ENCODE measurements at places on chromosomes 5 and 9.

GRCh38 chr9:112601636-112602035, 115.0 kb downstream of the KIAA1958 start:
- DNase-seq = no peak

DNA sequence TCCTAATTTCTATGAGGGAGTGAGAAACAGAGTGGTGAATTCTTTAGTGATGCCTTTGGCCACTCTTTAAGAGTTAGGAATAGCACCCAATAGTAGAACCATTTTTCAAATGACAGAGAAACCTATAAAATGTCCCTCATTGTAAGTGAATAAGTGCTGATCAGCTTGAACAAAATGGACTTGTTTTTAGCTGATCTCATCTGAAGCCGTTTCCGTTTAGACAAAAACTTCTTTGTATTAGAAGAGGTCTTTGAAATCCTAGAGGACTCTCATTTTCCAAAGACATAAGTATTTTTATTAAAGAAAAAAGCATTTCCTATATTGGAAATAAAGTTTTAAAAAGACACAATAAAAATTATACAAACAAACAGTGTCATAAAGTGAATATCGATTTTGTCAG, 273.9 kb downstream of the ARHGEF28 start:
- DNase-seq = no peak

GRCh38 chr5:73814233-73814846, 188.3 kb downstream of the ARHGEF28 start:
- DNase-seq = no peak

GRCh38 chr5:3385991-3386519, 209.6 kb upstream of the IRX1 start:
- no peak for DNase-seq

DNA sequence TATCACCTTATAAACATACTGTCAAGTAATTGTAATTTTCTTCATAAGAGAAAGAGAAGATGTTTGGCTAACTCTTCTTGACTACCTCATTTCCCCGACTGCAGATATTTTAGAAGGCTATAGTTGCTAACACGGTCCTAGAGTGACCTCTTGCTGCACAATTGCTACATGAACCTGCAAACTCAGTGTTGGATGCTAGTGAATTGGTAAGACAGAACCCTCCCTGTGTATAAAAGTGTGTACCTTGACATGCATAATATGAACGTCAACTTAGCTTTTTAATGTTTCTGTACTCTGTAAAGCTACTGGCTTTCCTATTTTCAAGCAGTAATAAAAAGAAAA, 46.7 kb upstream of the CER1 start:
- no peak for DNase-seq

GRCh38 chr5:178206166-178207101, 2.1 kb downstream of the HNRNPAB start:
- DNase-seq = peak; percentile 17

GRCh38 chr5:151896031-151896691, 28.5 kb downstream of the GLRA1 start:
- no peak for DNase-seq

DNA sequence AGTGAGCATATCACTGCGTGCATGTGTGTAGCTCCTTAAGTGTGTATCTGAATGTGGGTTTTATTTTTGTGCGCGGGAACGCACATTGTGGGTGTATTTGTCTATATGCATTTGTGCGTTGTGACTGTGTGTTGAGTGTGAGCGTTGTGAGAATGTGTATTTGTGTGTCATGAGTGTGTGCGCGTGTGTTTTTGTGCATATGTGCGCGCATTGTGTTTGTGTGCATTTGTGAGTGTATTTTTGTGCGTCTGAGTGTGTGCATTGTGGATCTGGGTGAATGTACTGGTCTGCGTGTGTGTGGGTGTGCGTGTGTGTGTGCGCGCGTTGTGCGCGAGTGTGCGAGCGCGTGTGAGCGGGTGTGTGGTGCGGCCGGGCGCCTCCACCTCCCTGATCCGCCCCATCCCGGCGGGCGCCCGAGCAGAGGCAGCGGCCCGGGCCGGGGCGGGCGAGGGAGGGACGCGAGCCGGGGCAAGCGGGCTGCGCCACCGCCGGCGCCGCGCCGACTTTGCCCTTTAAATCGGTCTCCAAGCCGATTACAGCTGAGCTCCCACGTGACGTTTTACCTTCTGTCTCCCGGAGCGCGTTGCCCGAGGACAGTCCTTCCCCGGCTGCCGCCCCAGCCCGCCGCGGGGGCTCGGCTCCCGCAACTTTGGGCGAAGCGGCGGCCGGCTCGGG, at the start of gene RASGRF2:
Gene RASGRF2 (plus strand): TSS at position 596 of the 675 bp plus-strand sequence. CDS start 376 bp downstream, outside the sequence.
- DNase-seq = peak; percentile 62

GRCh38 chr9:114720086-114720676, 38.2 kb upstream of the TEX48 start:
- no peak for DNase-seq

DNA sequence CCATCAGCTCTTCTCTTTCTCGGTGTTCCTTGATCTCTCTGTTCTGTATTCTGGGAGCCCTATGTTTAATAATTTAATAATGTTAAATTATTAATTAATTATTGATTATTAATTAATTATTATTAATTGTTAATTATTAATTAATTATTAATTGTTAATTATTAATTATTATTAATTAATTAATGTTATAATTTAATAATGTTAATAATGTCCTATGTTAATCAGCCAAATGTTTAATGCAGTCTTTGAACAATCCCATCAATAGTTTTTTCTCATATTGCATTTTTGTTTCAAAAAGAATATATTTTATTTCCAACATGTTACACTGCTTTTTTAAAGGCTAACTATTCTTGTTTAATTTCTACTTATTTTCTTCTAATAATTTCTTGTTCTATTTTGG, 26.2 kb downstream of the MGAT1 start:
- DNase-seq = no peak

GRCh38 chr9:21674894-21675293, 127.5 kb upstream of the MTAP start:
- no peak for DNase-seq

- DNase-seq = no peak
Observed at GRCh38 chr5:112555691-112556090, 136.6 kb upstream of the EPB41L4A start.

DNA sequence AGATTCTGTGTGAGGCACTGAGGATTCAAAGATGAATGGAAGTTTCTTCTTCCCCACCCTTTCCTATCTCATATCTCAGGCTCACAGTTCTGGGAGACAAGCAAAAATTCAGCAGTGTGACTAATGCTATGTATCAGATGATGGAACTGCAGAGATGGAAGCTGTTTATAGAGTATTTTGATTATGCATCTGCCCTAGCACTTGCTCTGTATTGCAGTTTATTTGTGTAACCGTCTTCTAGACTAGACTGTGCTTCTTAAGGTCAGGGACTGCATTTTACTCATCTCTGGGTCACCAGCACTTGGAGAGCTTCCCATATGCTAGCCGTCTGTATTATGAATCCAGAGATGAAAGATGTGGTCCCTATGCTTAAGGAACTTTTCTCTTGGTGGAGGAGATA, 12.6 kb downstream of the CAVIN4 start:
- no peak for DNase-seq

GRCh38 chr5:30034870-30035269, 1158.6 kb upstream of the CDH6 start:
- DNase-seq = no peak

DNA sequence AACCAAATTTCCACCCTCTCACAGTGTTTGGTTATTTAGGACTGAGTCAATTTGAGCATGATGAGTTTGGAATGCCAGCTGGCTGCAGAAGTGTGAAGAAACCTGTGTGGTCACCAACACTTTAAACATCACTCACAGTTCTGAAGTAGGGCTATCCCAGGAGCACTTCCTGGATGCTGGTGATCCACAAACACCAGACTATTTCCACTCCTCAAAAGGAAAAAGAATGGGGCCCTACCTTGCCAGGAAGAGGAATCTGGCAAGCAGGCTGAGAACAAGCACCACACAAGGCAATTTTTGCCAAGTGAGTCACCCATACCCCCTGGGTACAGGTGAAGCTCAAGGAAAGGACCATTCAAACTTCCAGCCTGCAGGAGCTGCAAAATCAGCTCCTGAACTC, 294.2 kb upstream of the PTGER4 start:
- no peak for DNase-seq

DNA sequence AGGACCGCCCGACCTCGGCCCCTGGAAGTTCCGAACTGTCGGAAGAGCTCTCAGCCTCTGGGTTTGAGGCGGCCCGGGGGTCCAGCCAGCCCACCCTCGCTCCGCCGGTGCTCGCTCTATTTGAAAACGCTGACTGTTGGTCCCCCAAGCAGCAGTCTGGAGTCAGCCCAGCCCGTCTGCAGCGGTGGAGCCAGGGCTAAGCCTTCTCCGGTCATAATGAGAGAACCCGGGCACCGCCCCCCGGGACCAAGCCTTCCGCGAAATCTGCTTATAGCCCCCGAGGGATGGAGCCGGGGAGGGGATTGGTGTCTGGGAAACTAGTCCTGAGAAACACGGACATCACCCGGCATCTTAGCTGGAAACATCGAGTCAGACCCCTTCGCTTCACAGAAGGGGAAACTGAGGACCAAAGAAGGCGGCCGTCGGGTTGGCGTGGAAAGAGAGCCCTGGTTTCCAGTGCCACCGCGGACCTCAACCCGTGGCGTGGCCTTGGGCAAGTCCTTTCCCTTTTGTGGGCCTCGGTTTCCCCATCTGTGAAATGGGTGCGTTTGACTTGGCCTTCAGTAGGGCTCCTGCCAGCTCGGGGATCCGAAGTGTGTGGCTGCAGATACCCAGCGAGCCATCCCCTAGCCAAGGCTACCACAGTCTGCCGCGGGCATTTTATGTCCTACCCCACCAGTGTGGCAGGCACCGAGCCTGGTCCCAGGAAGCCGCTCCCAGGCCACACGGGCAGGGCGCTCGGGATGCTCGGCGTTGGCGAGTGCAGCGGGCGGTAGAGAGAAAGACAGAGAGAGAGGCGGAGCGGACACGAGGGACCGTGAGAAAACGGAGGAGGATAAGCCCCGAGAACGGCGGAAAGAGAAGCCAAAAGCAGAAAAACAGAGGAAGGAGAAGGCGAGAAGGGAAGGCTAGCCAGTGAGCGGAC, 857 bp downstream of the ADAM19 start:
- peak; percentile 19 for DNase-seq

DNA sequence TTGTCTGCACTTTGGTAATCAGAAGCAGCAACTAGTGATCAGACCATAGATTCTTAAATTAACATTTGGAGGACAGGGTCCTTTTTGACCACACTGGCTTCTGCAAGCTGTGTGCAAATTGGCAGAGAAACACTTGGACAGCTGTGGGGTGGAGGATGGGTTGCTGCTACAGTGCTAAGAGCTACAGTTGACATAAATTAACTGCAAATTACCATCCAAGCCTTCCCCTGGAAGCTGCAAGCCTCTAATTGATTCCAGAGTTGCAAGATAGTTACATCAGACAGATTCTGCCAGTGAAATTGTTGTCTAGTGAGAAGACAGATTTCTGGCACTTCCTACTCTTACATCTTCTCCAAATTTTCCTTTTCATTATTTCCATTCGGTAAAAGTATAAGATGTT, 517.7 kb downstream of the DIRAS2 start:
- DNase-seq = no peak

DNA sequence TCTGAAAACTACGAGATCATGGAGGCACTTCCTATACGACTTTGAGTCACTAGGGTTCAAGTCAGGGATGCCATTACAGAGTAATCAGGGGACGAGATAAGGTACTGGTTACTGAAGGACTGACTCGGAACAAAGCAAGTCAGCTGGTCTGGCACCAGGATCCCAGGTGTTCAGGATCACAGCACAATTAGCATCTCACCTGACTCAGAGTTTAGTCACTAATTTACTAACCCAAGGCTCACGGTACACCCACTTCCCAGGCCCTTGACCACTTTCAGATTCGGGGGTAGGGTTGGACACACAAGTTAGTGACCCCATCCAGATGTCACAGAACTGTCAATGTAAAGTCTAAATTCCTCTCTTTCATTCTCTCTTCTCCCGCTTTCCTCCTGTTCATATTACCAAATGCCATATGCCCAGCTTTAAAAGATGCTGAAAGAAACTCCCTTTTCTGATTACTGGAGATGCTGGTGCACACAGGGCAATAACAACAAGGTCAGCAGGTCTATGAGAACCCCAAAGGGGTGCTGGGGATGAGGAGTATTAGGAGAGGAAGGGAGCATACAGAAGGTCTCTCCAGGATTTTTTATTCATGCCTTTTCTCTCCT, 657.8 kb downstream of the TLE1 start:
- no peak for DNase-seq

DNA sequence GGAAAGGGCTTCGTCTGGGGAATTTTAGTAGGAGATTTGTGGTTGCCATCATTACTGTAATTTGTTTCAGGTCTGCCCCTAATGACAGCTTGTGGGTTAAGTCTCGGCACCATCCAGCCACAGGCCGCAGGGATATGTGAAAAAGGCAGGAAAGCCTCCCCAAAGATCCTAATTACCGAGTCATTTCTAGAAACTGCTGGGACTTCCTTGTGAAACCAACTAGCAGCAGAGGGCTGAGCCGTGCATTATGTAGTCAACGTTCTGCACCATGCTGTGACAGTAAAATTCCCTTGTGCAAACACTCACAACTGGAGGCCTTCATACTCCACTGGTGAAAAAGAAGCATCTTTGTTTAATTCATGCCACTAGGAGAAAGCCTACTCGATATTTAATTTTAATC, 230.3 kb downstream of the MPDZ start:
- no peak for DNase-seq

DNA sequence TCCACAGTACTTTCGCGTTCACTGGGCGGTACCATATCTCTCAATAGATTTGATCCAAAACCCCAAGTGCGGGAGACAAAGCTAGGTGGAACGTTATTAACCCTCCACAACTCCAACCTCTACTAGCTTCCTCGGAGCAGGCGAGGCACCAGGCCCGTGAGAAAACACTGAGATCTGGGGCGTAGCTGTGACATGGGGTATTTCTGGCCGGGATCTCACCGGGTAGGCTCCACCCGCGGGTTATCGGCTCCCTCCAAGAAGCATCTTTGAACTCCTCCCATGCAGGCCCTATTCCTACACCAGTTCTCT, 350 bp upstream of the SLC25A46 start:
- no peak for DNase-seq

DNA sequence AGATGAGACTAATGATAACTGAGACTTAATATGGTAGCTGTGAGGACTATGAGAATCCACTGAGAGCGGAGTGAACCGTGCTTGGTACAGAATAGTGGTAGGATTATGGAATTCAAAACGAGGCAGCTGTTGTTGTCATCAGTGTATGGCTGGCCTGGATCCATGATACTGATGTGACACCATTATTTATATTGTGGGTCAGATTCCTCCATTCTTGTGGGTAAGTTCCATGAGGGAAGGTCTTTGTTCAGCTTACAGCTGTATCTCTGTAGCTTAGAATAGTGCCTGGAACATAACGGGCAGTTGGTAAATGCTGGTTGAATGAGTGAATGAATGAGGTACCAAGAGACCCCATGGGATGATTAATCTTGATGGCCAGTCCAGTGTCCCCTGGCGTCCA, 61.8 kb downstream of the ACER2 start:
- no peak for DNase-seq

- DNase-seq = no peak
Observed at GRCh38 chr9:124010665-124011321, 775 bp upstream of the LHX2 start.

DNA sequence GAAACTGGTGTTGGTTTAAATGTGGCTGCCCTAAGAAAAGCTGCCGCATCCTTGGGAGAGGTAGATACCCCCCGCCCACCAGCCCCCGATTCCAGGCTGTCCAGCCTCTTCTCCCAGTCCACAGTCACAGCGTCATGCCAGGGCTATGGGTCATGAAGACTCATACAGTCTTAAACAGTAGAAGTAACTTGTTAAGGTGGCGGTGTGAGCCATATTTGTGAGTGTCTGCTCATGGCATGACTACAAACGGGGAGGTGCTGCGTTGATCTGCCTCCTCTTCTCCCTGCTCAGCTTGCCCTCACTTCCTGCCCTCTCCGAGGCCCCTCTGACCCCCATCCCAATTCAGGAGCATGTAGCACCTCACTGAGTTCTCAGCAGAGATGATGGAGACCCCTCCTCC, 20.8 kb downstream of the FGD3 start:
- no peak for DNase-seq

Measured in activated CD8-positive, alpha-beta memory T cell treated with anti-CD3 and anti-CD28 coated beads, Interleukin-2, amount 50 U/mL, for 4 hours (primary cell).